ENCODE measurements at places on chromosomes 13 and 19.

DNA sequence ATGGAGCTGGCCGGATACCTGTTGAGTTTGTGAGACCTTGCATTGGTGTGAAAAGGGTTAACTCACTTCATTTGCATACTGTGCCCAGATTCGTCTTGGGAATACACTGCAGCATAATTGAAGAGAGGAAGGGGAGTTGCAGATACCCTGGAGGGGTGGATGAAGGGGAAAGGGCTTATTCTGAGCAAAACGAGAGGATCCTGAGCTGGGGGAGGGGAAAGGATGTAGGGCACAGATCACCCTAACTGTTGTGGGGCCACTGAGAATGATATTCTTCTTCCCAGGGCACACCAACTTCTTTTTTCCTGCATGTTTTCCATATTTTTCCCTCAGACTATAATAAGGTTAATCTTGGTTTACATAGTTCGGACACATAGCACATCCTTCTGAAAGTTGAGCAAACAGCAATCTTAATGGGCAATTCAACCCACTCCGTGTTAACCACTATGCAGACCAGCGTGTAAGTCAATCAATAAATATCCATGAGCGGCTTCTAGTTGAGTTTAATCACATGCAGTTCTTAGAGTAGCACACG lies 11.7 kb upstream of the PTPRS start:
- no peak for DNase-seq

- DNase-seq = no peak
These were observed 583 bp upstream of the ZNF480 start for GRCh38 chr19:52296400-52296772.

DNA sequence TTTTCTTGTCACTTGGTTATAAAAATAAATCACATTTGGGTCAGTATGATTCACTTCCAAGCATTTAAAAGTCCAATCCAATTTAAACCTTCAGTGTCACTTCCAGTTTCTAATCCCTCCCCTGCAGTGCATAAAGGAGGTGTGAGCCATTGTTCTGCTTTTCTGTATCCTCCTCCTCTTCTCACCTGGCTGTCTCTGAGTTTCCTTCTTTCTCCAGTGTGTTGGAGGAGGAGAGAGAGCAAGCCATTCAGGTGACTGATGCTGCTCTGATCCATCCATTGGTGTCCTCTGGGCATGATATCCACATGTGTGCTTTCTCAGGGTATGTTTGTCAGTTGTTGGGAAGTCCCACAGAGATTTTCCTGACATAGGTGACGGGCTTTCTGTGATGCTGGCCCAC lies 1.2 kb downstream of the NUDT15 start:
- DNase-seq = no peak

DNA sequence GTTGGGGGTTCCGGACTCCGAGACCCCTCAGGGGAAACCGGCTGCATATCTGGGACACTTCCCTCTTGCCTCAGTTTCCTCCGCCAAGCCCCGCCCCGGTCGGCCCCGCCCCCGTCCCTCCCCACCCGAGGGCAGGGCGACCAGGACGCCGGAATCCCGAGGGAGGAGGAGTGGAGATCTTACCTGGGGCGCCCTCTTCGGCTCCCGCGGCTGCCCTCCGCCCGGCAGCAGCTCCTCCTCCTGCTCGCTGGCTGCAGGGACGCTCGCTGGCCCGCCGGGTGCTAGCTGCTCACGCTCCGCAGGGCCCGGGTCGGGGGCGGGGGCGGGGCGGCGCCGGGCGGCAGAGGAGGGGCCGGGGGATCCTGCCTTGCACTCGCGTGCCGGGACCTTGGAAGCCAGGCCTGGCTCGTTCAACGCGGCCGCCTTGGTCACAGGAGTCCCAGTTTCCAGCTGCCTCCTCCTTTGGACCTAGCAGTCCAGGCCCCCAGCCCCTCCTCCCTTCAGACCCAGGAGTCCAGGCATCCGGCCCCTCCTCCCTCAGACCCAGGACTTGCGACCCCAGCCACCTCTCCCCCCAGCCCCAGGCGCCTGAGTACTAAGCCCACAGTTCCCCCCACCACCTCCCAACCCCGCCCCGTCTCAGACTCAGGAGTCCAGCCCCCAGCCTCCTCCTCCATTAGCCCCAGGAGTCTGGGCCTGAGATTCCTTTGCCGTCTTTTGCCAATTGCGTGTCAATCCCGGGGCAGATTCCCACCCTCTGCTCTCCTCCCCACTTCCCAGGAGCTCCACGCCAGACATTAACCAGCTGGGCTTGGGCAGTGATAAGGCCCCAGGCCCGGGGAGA lies at the start of gene NTF4:
TSS of gene NTF4 (minus strand) at position 51 of the 844 bp plus-strand sequence. CDS start 2,821 bp downstream, outside the sequence.
- no peak for DNase-seq

DNA sequence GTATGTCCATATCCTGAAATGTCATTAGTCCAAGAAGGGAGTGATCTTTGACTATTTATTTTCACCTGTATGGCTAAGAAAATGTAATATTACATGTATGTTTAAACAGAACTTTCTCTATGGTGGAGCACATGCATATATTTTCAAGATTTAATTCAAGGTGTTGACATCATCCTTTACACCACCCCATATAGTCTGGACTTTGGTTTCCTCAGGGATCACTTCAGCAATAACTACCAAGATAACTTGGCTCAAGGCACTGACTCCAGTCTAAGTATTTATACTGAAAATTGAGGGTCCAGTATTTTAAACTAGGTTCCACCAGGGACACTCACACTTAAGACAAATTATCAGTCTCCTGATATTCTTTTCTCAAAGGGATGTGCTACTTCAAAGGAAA lies 660.6 kb downstream of the EFNB2 start:
- no peak for DNase-seq

- DNase-seq = no peak
These were observed 59.2 kb downstream of the EDNRB start for GRCh38 chr13:77859450-77859849.

GRCh38 chr13:103349211-103349980 lies 283.2 kb upstream of the SLC10A2 start:
- no peak for DNase-seq

- no peak for DNase-seq
These were observed 823 bp downstream of the FBXO17 start for GRCh38 chr19:38974624-38975213.

- DNase-seq = no peak
These were observed 930 bp downstream of the ZNF136 start for GRCh38 chr19:12163826-12164225.

DNA sequence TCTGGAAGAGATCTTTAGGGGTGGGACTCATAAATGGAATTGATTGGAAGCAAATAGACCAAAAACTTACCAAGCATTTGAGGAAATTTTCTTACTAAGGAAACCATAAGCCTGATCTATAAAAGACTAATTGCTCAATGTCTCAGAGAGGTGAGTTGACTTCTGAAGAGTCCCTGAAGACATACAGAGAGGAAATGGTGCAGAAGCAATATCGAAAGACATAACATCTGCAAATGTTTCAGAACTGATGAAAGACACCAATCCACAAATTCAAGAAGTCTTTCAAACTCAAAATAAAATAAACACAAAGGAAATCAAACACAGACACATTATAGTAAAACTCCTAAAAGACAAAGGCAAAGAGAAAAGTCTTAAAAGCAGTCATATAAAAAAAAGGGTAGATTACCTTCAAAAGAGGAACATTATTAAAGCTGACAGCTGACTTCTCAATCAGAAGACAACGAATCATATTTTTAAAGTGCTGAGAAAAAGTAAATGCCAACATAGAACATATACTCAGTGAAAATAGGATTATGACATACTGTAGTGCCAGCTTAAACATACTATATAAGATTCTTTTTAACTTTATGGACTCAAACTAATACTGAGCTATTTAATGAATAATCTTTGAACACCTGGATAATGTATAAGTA lies 45.4 kb upstream of the CALM3 start:
- no peak for DNase-seq
